Right renal cortex interstitium (tissue), 3 donors: ENCODE measurements at places on chromosomes 2 and 18. TPM values are rescaled to one million over a fixed set of nuclear protein-coding genes. Genes with fewer than 3 reads are reported as not detected.

The CAPN14 gene
- polyA plus RNA-seq: 0.04 TPM

The COL4A3 gene
- polyA plus RNA-seq: 47.8 TPM

GRCh38 chr18:25189391-25190185, 162.4 kb downstream of the ZNF521 start:
- no peak for DNase-seq

GRCh38 chr18:51417643-51418483, 220.4 kb upstream of the MEX3C start:
- DNase-seq: no peak

GRCh38 chr18:24246143-24246542, 107.3 kb downstream of the CABYR start:
- no peak for DNase-seq
